ENCODE measurements at places on chromosomes 11 and 22.

GRCh38 chr11:65555693-65556231 is 2.4 kb downstream of the LTBP3 start:
- no peak for DNase-seq

DNA sequence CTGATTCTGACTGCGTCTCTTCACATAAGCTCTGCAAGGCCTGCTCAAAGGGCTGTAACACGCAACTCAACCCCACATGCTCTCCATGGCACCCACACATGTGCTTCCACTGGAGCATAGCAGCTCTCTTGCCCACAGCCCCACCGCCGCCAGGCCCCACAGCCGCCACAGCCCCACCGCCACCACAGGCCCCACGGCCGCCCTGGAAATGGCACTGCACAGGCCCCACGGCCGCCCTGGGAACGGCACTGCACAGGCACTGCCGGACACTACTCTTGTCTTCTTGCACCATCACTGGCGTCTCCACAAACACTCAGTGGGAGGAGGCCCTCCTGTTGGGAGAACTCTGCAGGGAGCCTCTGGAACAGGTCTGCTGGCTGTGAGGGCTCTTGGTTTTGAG is 8.6 kb downstream of the MOB2 start:
- no peak for DNase-seq

DNA sequence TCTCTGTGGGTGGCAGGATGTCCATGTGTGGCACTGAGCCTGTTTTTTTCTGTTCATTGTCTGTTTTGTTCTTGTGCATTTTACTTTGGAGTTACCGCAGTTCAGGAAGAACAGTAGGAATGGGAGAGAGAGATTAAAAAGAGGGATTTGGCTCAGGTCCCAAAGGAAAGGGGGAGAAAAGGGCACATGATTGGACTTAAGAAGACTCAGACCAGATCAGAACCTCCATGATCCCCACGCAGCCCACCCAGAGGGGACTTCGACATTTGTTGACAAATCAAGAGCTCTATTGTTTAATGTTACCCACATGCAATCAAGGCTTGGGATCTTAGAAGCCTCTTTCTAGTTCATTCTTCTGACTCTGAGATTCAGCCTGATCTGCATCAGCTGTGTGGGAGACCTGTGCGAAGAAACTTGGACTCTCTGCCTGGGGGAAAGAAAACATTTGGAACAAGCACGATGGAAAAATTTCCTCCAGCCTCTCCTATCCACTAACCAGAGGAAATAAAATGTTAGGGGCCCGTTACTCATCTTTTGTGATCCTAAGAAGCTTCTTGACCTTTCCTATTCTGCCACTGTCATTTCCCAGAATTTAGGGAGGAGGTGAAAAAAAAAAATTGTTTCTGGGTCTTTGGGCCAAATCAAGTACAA is 119.2 kb downstream of the SPON1 start:
- no peak for DNase-seq

- DNase-seq, result no peak
Measured at GRCh38 chr11:36703055-36703404, 105.0 kb upstream of the RAG2 start.

GRCh38 chr22:35903571-35904335 is 124.9 kb downstream of the RBFOX2 start:
- no peak for DNase-seq

GRCh38 chr11:65661599-65662246 is 993 bp downstream of the RELA start:
- no peak for DNase-seq

DNA sequence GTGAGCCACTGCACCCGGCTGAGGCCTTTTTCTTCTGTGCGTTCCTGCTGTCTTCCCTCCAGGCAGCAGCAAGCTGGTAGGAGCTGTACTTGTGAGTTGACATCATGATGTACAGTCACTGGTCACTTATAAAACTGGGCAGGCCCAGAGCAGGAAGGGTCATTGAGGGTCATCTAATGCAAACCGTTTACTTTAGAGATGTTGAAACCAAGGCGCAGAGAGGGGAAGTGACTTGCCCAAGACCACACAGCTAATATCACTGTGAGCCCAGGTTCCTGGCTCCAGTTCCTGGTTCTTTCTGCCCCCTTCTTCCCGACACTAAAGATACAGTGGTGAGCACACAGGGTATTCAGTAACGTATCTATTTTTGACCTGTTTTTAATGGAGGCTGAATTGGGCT is 27.3 kb downstream of the PTPRJ start:
- DNase-seq, result no peak

- DNase-seq, result no peak
Measured at GRCh38 chr11:65928667-65929066, 9.4 kb downstream of the DRAP1 start.

GRCh38 chr22:30882184-30882717 is 86.3 kb downstream of the MORC2 start:
- DNase-seq, result no peak

- DNase-seq, result no peak
Measured at GRCh38 chr11:9680028-9680427, 16.2 kb downstream of the SWAP70 start.

DNA sequence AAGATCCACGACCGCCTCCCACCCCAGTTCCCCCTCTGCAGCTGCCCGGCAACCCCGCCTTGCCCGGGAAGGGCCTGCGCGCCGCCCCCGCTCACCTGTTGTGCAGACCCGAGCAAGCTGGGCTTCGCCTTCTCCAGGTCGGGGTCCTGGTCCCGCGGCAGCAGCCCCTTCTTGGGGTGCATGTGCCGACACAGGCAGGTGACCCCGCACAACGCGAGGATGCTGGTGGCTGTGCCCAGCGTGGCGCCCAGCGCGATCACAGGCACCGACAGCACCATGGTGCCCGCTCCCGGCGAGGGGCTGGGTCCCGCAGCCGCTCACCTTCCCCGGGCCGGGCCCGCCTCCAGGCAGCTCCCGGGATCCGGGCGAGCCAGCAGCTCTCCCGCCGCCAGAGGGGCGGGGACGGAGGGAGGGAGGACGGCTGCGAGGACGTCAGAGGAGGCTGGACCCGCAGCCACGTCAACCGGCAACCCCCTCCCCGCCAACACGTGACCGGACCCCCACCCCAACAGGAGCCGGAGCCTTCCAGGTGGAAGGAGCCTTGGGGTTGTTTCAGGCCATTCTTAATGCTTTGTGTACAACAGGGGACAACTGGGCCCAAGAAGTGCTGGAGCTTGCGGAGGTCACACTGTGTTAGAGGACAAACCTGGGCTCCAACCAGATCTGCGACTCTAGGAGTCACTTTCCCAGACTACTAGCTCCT is at the start of gene SYT13:
Gene SYT13, minus strand, starts transcription at position 412 of the 703 bp plus-strand sequence. Its CDS starts 134 bp downstream, at position 278.
- no peak for DNase-seq

DNA sequence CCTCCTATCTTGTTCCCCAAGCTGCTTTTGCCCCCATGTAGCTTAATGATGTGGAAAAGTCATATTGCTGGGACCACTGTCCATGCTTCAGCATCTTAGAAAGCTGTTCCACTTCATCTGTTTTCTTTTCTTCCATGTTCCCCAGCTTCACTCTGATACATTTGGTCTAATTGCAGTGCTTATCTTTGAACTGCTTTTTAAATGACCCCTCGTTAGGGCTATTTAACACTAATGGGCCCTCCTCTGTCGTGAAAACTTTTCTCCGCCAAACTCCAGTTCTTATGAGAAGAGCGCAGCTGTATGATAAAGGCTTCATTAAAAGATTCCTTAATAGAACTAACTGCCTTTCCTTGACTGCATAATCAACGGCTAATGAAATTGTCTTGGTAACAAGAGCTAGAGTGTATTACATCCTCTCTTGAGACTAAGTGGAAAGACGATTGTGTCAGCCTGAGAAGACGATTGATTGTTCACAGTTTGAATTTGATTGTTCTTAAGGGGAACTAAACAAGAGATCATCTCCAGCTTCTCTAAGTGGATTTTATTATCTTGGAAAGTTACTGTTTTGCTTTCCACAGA is 165.0 kb upstream of the MTNR1B start:
- DNase-seq, result no peak

DNA sequence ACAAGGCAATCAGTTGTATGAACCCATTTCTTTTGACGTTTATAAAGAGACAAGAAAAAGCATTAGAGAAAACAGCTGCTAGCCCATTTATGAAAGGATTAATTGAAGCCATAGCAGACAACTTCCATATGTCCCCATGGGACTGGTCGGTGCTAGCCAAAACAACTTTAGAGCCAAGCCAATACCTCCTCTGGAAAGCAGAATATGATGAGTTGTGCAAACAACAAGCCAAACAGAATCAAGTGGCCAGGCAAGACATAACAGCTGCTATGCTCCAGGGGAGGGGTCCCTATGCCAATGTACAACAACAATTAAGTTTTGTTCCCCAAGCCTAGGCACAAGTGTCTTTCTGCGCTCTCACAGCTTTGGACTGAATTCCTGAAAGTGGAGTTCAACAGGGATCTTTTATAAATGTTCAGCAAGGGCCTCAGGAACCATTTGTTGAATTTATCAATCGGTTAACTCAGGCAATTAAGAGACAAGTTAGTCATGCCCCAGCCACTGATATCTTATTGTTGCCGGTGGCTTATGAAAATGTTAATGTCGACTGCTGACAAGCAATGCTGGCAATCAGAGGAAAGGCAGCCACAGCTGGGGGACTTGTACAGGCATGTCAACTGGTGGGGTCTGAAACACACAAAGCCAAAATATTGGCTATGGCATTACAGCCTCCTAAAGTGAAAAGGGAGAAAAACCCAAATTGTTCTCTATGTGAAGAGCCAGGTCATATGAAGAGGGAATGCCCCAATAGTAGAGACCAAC is 1593.1 kb upstream of the TENM4 start:
- no peak for DNase-seq

DNA sequence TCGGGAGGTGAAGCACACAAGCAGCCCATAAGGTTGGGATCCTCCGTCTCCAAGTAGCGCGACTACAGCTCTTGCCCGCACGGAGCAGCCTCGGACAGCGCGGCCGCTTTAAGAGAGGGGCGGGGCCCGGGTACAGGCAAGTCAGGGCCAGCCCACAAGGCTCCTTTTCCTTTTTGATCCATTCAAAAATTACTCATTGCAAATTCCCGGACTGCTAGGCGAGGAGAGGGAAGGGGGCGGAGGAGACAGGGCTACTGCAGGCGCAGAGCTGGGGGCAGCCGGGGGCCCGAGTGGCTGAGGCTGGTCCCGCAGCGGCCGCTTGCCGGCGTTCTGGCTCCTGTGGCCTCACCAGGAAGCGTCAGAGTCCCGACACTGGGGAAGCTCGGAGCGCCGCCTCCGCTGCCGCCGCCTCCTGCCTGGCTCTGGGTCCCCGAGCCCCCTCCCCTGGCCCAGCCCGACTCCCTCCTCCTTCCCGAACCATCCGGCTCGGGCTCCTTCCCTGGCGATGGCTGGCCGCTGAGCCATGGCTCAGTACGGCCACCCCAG is at the start of gene UBASH3B:
Gene UBASH3B, plus strand, starts transcription at position 196 of the 546 bp plus-strand sequence. Its CDS starts 328 bp downstream, at position 524.
- no peak for DNase-seq

DNA sequence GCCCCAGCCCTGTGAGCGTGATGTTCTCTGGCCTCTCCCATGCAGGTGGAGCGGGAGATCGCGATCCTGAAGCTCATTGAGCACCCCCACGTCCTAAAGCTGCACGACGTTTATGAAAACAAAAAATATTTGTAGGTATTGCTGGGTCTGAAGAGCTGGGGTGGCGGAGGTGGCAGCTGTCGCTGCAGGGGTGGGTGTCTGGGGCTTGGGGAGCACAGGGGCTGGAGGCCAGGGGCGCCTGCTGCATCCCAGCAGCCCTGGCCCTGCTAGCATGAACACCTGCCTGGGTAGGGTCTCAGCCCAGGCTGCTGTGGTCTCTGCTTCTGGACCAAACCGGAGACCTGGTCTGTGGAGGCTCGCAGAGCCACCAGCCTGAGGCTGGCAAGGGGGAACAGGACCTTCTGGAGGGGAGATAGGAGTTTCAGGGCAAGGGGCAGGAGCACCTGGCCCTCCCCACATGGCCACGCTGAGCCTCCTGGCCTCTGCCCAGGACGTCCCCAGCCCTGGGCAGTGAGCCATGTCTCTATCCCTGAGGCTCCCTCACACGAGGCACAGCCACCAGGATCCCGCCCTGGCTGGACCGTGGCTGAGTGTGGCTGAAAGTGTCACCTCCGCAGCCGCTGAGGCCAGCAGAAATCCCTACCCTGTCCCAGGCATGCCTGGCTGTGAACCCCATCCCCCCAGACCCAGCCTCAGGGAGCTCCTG is 48.2 kb downstream of the MOB2 start:
- DNase-seq, result no peak

DNA sequence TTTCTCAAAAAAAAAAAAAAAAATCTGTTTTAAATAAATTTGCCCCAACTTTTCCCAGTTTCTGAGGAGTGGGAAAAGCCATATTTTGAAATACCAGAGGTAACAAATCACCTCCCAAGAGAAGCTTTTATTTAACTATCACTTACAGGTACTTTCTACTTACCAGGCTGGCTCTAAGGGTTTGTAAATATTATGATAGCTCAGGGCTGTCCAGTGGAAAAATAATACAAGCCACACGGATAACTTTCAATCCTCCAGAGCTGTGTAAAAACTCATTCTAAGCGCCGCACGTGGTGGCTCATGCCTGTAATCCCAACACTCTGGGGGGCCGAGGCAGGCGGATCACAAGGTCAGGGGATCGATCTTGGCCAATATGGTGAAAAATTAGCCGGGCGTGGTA is 5.6 kb upstream of the SEC14L4 start:
- DNase-seq, result no peak

DNA sequence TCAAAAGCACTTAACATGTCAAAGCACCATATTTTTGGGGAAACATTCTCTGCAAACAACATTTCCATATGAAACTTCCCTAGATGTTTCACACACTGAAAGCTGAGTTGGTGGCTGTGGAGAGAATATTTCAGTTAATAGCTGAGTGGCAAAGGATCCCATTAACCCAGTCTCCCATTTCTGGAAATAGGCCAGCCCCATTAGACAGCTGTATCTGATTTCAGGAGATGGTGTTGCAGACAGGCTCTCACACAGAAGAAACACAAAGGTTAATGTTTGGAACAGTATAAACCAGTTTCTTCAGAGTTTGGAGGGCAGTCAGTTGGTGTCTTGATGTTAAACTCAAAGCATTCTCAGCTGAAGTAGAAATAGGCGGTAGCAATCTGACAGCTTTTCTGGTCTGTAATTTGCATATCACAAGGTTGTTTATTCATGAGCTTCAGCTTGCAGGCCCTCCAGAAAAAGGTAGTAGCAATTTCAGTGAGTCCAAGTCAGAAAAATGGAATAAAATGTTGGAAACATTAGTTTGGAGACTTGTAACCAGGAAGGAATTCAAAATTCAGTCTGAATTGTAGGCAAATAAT is 15.5 kb upstream of the ZBTB44 start:
- DNase-seq, result no peak

DNA sequence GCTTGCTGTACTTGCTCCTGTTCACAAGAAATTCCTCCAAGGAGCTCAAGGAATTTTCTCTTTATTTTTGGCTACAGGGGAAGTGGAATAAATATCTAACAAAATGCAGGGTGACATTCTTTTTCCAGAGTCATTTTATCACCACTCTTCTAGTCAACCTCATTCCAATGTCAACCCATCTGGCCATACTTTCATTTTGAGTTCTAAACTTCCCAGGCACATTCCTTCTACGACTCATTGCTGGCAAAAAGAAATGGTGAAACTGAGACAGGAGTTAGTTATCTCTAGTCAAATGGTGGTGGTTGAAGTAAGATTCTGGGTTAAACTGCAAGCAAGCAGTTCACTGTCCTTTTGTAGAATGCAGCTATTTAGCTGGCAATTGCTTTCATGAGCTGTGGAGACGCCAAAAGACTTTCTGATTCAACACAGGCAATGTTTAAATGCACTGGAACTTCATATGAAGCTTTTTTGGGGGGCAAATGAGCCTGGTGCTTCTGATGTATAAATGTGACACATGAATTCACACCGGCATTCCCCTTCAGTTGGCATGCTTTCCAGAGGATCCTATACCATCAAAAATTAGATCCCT is 304.6 kb downstream of the CADM1 start:
- no peak for DNase-seq

GRCh38 chr11:45321669-45322068 is 35.5 kb upstream of the SYT13 start:
- DNase-seq, result no peak

Measured in stimulated activated CD4-positive, alpha-beta T cell treated with anti-CD3 and anti-CD28 coated beads, Interleukin-1b, Interleukin-23, amount 100 ng/mL, for 1 hour (primary cell).